ENCODE measurements at places on chromosomes 12 and 14.

- no peak for DNase-seq
Measured at GRCh38 chr14:103563844-103564505, 1.2 kb downstream of the COA8 start.

DNA sequence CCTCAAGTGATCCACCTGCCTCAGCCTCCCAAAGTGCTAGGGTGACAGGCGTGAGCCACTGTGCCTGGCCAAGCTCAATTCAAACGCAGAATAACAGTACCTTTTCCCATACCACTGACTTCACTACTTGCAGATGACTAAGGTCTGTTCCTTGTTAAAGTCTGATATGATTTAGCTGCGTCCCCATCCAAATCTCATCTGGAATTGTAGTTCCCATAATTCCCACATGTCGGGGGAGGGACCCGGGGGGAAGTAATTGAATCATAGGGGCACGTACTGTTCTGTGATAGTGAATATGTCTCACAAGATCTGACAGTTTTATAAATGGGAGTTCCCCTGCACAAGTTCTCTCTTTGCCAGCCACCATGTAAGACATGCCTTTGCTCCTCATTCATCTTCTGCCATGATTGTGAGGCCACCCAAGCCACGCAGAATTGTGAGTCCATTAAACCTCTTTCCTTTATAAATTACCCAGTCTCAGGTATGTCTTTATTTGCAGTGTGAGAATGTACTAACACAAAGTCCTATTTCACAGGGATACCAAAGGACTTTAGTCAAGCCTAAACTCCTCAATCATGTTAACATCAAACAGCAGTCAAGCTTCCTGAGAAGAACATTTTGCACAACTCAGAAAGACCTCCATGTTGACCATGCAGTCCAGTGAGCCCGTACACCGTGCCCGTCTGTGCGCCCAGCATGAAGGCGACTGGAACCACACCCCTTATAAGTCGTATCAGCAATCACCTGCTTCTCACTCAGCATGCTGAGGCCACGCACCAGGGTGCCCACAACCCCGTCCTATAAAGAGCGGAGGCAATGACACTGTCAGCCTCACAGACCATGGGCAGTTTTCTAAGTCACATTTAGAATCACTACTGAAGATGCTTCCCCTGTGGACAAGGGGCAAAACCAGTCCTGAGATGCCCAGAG is 36.9 kb downstream of the FOXN3 start:
- DNase-seq = no peak

GRCh38 chr12:70120970-70121369 is 122.3 kb upstream of the CNOT2 start:
- DNase-seq = no peak

- DNase-seq = peak; percentile 62
Measured at GRCh38 chr12:69500631-69501030, 30.4 kb downstream of the FRS2 start.

- no peak for DNase-seq
Measured at GRCh38 chr14:101511620-101512375, 49.5 kb upstream of the DIO3 start.

GRCh38 chr12:128856035-128856790 is 2.9 kb downstream of the GLT1D1 start:
- DNase-seq = no peak

GRCh38 chr12:116599285-116600136 is 40.3 kb downstream of the MAP1LC3B2 start:
- peak; percentile 69 for DNase-seq

DNA sequence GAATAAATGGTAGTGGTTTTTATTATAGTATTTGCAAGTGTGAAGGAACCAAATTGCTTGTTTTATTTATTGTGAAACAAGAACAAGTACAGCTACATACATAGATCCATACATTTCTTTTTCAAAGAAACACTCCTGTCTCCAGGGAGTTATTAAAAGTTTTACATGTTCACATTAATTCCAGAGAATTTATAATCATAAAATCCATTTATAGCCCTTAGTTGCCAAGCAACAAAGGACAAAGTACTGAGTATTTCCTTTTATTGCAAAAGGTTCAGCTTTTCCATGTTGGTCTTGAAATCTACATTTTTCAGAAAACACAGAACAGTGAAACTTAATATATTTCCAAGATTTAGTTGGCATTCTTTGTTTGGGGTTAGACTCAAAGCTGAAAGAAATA is 9.5 kb downstream of the MYRFL start:
- DNase-seq = no peak

DNA sequence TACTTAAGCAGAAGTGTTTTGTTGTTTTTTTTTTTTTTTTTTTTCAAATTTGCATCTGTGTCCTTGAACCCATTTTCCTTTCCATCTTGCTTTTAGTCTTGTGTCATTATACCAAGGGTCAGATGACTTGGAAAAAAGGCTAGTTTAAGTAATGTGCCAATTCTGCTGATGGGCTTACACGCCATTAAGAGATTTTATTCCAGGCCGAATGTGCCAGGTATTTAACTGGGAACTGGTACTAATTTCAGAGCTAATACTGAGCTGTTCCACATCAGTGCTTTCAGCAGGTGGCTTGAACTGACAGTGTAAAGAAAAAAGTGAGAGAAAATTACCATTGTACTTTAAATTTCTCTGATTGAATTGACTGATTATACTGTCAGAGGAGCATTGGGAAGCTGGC is 224.9 kb downstream of the NPAS3 start:
- no peak for DNase-seq

GRCh38 chr14:76537906-76538647 is 162.1 kb downstream of the ESRRB start:
- no peak for DNase-seq

DNA sequence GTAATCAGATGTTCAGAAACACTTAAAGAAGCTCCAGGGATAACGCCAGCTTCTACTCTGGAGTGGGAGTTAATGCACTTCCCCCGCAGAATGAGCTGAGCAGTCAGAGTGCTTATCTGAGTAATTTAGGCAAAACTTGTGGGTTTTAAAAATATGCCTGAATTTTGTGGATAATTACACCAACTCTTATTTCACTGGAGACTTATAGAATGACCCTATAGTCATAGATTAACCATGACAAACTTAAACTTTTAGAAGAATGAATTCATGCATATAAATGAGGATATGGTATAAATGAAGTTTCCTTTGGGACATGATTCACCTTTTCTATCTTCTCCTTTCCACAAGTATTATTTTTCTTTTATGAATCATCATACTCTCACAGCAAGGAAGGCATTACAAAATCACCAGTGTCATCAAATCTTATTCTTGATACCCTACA is 241.1 kb upstream of the FBXO33 start:
- peak; percentile 88 for DNase-seq

GRCh38 chr12:3047961-3048360 is 29.2 kb upstream of the TSPAN9 start:
- no peak for DNase-seq

- DNase-seq = no peak
Measured at GRCh38 chr14:22180045-22180444, 409.0 kb downstream of the DAD1 start.
